ENCODE measurements at places on chromosomes 12 and 14. TPM values are rescaled to one million over a fixed set of nuclear protein-coding genes. Genes with fewer than 3 reads are reported as not detected.

BCL7A gene
- total RNA-seq = 18.2 TPM

PRKD1 gene
- total RNA-seq = 2.7 TPM

KLHL33 gene
- 0.04 TPM for total RNA-seq

BTBD6 gene
- 22.9 TPM for total RNA-seq

MIPOL1 gene
- 13.4 TPM for total RNA-seq

SLC35F4 gene
- total RNA-seq = not detected

RILPL1 gene
- 8.1 TPM for total RNA-seq

DTX1 gene
- 3.0 TPM for total RNA-seq

TMEM260 gene
- total RNA-seq = 20.0 TPM

FAM90A1 gene
- total RNA-seq = 0.09 TPM

PTPRO gene
- 0.52 TPM for total RNA-seq

HVCN1 gene
- 5.5 TPM for total RNA-seq

TSPAN19 gene
- not detected for total RNA-seq

FOS gene
- 33.9 TPM for total RNA-seq

SALL2 gene
- total RNA-seq = 287 TPM

PPP4R4 gene
- 3.9 TPM for total RNA-seq

TSPAN9 gene
- total RNA-seq = 19.0 TPM

FZD10 gene
- total RNA-seq = 0.55 TPM

CLEC4C gene
- 0.26 TPM for total RNA-seq
